Eye (tissue), 1 donor: ENCODE measurements at places on chromosomes 12 and 14.

DNA sequence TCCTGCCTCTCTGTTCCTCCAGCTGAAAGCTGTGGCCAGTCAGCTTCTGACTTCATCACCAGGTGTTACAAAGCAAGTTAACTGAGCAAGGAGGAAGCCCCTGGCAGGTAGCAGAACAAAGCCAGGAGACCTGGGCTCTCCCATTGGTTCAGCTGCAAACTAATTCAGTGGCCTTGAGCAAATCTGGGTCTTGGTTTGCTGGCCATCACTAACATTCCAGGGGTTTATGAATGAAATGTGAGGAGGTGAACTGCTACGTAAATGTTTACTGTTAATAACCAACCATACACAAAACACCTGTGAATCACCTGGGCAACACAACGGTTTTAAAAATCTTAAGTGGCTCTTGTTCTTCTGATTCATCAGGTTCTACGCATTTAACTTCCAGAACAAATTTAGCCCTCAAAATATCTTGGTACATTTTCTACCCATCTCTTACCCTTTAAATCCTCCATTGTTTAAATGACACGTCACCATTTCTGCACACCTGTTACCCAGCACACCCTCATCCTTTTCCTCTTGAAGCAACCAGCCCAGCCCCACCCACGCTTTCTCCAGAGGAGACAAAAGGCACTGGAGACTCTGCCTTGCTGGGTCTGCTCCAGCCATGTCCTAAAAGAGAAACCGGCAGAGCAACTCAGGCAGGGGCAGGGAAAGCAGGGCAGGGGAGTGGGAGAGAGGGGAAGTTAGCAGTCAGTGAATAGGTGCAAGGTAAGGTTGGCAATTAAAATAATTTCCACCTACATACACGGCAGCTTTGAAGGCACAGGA lies 49.3 kb upstream of the TSPAN11 start:
- no peak for DNase-seq

- no peak for DNase-seq
Measured at GRCh38 chr12:30582943-30583342, 112.7 kb downstream of the IPO8 start.

DNA sequence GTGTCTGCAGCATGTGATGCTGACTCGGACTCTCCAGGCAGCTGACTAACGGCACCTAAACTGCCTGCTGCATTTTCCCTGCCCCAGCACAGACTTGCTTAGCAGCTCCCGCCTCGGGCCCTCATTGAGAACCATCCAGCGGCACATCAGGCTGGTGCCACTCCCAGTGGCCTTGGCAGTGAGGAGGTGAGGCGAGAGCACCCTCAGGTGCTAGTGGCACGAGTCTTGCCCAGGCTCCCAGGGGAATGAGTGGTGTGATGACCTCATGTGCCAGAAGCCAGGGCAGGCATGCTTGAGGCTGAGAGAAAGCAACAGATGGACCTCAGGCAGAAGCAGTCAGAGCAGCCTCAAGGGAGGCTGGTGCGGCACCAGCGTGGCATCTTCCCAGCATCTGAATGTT lies 60.2 kb downstream of the PRKCH start:
- no peak for DNase-seq

DNA sequence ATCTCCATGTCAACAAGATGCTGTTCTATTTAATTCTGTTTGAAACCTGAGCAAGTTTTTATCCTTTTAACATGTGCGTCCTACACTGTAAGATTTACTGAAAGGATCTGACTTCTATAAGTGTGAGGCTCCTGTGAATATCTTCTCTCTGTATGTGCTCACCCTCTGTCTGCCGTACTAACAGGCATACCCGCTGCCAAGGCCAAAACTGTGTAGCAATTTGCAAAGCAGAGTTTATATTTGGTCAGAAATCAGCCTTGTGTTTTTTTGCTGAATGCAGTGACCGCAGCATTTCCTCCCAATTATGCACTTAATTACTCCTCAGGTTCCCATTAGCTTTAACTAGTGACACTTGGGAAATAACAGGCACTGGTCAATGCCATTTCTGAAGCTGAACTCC lies 12.3 kb downstream of the CHST11 start:
- DNase-seq = no peak

- DNase-seq = no peak
Measured at GRCh38 chr14:67512463-67513310, 20.4 kb upstream of the PLEKHH1 start.
